Activated T-helper 1 cell treated with anti-CD3 and anti-CD28 coated beads, Interleukin-2, amount 50 U/mL, for 16 hours (primary cell): ENCODE measurements at places on chromosomes 16 and 17.

- DNase-seq = no peak
Observed at GRCh38 chr17:27430882-27431491, 25.3 kb upstream of the KSR1 start.

GRCh38 chr16:84889066-84889465, 69.3 kb downstream of the CRISPLD2 start:
- no peak for DNase-seq

DNA sequence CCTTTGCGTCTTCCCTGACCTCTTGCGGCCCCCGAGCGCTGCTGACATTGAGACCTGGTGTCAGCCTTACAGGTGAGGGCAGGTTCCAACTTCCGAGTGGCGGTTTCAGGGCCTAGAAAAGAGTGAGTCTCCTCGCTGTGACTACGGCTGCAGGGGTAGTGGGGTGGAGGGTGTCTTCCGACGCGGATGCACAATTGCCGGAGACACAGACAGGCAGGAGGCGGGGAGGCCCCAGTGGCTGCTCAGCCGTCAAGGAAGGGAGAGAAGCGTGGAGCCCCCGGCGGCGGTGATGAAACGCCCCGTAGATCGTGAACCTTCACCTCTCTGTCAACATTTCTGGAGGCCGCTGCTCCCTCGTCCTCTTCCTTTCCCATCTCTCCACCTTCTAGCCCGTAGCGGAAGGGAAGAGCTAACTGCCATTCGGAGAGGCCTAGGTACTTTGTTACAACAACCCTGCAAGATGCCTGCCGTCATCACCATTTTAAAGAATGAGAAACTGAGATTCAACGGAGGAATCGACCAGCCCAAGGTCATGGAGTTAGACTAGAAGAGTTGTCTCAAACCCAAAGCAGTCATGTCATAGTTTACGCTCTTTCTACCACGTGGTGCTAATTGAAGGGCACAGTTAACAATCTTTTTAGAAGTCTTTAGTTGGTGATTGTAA, 485 bp downstream of the DNAJA3 start:
- no peak for DNase-seq

DNA sequence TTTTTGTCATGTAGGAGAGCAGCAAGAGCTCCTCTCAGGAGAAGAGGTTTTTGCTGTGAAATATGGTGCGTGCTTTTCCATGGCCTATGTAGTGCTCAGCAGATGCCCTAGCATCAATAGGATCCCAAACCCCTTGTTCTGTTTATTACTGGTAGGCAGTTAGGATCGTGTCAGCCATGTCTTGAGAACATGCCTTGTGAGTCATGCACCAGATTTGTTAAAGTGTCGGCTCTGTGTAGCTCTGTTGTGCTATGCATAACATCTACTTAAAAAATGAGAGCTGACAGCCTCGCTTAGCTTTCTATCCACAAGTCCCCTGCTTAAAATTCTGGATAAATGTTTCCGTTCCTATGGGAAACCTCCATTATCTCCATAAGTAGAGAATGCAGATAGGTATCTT, 4.4 kb upstream of the EIF4A3 start:
- no peak for DNase-seq

- DNase-seq = no peak
Observed at GRCh38 chr17:43363926-43364285, 34.9 kb upstream of the ARL4D start.

DNA sequence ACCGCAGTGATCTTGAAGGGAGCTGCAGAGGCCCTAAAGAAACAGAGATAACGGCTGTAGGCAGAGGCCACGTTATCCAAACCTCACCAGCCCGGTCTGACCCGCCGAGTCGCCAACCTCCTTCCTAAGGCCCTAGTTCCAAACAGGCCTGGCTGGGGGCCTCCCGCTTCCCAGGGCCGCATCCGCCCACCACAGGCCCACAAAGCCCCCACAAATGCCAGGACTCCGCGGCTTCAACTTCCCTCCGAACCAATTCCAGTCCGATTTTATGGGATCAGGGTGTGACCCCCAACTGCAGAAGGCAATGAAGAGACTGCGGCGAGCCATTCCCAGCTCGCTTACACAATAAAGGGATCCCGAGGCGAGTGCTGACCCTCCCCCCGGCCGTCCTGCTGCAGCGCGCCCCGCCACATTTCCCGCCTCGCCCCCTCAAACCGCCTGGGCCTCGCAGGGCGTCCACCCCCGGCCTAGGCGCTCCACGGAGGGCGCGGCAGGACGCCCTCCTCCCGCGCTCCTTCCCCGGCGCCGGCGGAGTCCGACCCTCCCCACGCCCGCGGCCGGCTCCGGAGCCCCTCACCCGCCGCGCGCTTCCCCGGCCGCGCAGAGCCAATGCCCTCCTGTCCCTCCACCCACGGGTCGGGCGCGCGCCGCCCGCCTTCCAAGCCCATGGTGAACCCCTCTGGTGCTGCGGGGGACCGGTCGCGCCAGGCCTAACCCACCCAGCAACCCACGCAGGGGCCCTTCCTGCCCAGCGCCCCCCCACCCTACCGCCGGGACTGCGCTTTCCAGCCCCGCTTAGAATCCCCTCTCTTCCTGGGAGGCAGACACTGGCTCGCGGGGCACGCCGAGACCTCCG, 926 bp downstream of the MYH10 start:
- no peak for DNase-seq

DNA sequence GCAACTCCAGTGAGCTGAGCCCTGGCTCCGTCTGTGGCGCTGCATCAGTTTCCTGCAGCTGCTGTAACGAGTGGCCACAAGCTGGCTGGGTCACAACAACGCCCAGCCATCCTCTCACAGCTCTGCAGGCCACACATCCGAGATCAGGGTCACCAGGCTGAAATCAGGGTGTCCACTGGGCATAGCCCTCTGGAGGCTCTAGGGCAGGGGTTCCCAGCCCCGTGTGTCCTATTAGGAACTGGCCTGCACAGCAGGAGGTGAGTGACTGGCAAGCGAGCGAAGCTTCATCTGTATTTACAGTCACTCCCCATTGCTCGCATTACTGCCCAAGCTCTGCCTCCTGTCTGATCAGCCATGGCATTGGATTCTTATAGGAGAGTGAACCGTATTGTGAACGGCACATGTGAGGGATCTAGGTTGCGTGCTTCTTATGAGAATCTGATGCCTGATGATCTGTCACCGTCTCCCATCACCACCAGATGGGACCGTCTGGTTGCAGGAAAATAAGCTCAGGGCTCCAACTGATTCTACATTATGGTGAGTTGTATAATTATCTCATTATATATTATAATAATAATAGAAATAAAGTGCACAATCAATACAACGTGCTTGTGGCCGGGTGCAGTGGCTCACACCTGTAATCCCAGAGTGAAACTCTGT, 176.5 kb downstream of the SEC14L1 start:
- no peak for DNase-seq

GRCh38 chr17:13393841-13394710, 207.7 kb downstream of the HS3ST3A1 start:
- DNase-seq = no peak

DNA sequence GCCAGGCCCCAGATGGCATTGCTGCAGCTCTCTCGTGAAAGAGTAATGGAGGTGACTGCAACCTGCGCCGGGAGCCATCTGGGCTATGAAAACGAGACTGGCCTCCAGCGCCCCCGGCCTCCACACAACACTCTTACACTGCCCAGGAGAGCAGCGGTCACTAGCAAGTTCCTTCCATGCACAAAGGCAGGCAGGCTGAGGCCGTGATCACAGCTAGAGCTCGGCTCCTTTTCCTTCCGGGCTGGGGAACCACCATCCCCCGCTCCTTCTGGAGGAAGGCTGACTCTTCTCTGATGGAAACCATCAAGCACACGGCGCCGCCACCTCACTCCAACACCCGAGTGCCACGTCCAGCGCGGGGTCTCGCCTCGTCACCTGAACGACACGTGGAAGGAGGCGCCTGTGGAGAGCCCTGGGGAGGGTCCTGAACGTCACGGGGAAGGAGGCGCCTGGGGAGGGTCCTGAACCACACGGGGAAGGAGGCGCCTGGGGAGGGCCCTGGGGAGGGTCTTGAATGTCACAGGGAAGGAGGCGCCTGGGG, 61.9 kb downstream of the KLHDC4 start:
- no peak for DNase-seq

GRCh38 chr16:59988591-59988990, 1254.5 kb upstream of the GOT2 start:
- no peak for DNase-seq

DNA sequence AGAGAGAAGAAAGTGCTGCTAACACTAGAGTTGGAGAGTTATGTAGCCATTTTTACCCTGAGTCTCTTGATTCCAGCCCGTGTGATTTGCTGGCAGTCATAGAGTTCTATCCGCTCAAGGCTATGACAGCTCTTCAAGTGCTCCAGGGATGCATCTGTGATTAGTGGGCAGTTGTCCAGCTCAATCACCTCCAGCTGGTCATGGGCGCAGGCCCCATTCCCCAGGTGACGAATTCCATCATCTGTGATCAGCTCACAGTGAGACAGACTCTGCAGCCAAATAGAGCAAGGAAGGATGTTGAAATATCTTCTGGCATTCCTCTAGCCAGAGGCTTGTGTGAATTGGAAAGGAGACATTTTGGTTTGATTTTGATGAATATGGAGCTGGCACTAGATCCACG, 38.4 kb upstream of the STAC2 start:
- DNase-seq = no peak

DNA sequence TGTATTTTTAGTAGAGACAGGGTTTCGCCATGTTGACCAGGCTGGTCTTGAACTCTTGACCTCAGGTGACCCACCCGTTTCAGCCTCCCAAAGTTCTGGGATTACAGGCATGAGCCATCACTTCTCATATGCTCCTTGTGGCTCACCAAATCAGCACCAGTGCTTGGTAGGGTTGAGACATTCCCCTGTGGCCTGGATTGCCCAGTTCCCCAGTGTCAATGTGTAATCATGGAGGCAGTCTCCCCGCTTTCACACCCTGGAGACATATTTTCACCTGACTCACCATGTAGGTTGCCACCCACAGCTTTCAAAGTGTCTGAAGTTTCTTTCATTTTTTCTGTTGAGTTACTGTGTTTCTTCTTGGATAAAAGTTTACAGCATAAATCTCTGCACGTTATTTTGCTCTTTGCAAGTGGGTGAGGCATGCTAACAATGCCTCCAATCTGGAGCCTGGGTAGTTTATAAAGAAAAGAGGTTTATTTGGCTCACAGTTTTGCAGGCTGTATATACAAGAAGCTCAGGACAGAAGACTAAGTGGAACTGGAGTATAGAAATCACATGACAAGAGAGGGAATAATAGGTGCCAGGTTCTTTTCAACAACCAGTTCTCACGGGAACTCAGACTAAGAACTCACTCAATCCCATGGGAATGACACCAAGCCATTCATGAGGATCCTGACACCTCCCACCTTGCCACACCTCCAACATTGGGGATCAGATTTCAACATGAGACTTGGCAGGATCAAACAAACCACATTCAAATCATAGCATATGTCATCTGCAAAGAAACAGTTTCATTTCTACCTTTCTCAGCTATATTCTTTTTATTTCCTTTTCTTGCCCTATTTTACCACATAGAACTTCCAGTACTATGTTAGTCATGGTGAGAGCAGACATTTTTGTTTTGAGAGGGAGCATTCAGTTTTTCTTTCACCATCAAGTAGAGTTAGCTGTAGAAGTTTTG, 113.2 kb downstream of the PHKB start:
- DNase-seq = peak; percentile 15

- no peak for DNase-seq
Observed at GRCh38 chr16:1794908-1795666, 1.6 kb upstream of the IGFALS start.
